H9 (cell line): ENCODE measurements at places on chromosomes 3 and 15.

DNA sequence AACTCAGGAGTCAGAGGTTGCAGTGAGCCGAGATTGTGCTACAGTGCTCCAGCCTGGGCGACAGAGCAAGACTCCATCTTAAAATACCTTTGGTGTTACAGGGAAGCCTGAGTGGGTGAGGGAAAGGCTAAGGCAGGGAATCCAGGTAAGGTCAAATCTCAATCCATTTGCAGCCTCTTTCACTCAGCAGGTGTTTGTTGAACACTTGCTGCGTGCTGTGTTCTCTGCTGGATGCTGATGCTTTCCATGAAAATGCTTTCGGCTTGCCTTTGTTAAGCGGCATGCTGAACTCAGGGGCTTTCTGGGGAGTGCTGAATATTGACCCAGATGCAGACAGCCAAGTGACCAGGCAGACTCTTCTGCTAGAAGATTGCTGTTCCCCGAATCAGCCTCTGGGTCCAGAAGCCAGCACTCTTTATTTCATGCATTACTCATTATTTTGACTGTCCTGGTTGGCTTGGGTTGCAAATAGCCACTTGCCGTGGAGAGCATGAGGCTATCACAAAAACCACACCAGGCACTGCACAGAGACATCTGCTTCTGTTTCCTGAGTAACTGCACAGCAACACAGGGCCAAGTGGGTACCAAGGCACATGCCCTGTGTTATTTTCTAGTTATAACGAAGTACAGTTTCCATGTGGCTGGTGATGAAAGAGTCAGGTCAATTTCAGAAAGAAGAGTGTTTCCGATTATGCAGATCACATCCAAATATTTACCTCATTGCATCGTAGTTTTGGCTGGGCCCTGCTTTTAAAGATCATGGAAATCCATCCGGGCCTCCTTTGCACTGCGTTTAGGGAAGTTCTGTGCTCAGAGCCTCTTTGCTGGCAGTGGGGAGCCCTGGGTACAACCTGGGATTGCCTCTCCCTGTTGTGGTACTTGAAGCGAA lies 88.6 kb downstream of the THSD4 start:
- DNase-seq: peak; percentile 87
- H3K36me3 ChIP-seq: no peaks in the 10 kb centered on the region
- peak overlapping the region; percentile 2 for H3K27ac ChIP-seq
- H3K4me3 ChIP-seq: peak overlapping the region; percentile 59
- H3K4me1 ChIP-seq: peaks cover 20% of the 10 kb centered on the region; the same call in 1 of the 2 replicates

GRCh38 chr15:48426044-48426443 lies 94.8 kb downstream of the DUT start:
- H3K36me3 ChIP-seq: no peaks in the 10 kb centered on the region
- DNase-seq: no peak
- no peaks in the 10 kb centered on the region for H3K27me3 ChIP-seq
- no peak overlapping the region for H3K4me3 ChIP-seq
- no peak overlapping the region for H3K27ac ChIP-seq

DNA sequence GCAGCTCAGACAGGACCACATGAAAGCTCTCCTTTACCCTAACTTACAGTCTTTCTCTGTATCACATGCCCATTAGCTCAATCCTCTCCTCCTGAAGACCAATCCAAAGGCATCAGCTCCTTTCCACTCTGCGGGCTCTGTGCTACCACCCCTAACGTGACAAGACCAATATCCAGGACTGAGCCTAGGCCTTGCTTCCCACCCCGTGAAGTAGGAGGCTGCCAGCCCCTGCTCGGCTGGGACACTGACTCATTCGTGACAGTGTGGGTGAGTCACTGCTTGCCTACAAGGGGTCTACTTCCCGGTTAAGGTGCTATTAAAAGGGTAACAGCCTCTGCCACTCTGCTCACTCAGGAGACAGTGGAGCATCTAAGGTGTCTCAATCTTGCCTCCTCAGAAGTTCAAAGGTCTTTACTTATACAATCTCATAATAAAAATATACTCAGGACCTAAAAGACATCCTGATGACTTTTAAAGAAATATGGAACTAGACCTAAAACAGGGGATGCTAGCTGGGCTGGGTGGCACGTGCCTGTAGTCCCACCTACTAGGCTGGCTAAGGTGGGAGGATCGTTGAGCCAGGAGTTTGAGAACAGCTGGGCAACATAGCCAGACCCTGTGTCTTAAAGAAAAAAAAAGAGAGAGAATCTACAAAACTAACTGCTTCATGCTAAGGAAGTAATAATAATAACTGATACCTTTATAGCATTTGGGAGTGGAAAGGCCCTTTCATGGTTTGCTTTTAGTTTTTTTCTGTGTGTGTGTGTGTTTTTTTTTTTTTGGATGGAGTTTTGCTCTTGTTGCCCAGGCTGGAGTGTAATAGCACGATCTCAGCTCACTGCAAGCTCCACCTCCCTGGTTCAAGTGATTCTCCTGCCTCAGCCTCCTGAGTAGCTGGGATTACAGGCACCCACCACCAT lies 55.0 kb downstream of the TMEM44 start:
- no peaks in the 10 kb centered on the region for H3K36me3 ChIP-seq
- H3K4me3 ChIP-seq: no peak overlapping the region
- H3K4me1 ChIP-seq: no peaks in the 10 kb centered on the region
- no peak for DNase-seq
- no peak overlapping the region for H3K27ac ChIP-seq
- no peaks in the 10 kb centered on the region for H3K27me3 ChIP-seq

DNA sequence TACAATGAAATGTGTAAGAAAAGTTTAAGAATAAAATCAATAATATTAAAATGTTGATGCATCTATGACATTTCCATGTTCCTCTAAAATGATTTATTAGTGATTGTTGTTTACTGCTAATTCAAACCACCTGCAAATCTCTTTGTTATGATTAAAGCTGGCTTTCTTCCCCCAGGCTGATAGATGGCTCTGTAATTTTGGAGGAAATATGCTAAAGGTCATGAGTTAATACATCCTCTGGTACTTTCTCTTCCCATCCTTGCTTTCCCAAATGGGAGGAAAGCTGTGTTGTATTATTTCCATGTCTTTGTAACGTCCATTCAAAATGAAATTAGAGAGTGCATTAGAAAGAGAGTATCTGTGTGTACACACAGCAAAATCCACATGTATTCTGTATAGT lies 139.5 kb upstream of the TMCO5A start:
- no peak for DNase-seq
- no peak overlapping the region for H3K4me3 ChIP-seq
- H3K4me1 ChIP-seq: peaks cover 5% of the 10 kb centered on the region
- no peaks in the 10 kb centered on the region for H3K27me3 ChIP-seq

- no peak overlapping the region for H3K4me3 ChIP-seq
- no peaks in the 10 kb centered on the region for H3K27me3 ChIP-seq
- no peaks in the 10 kb centered on the region for H3K4me1 ChIP-seq
- DNase-seq: no peak
- no peaks in the 10 kb centered on the region for H3K36me3 ChIP-seq
These were observed 59.7 kb upstream of the ANKRD34C start for GRCh38 chr15:79222808-79223207.

- no peak overlapping the region for H3K27ac ChIP-seq
- DNase-seq: no peak
- H3K4me1 ChIP-seq: no peaks in the 10 kb centered on the region
- no peak overlapping the region for H3K4me3 ChIP-seq
- H3K27me3 ChIP-seq: no peaks in the 10 kb centered on the region
These were observed 33.0 kb upstream of the BCL2A1 start for GRCh38 chr15:80003934-80004472.

DNA sequence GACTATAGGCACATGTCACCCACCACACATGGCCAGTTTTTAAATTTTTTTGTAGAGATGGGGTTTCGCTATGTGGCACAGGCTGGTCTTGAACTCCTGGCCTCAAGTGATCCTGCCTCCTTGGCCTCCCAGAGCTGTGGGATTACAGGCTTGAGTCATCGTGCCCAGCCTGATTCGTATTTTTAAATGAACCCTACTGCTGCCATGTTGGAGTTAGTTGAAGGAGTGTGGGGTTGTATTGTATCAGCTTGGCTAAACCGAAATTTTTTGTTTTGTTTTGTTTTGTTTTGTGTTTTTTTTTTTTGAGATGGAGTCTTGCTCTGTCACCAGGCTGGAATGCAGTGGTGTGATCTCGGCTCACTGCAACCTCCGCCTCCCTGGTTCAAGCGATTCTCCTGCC lies 11.8 kb upstream of the ZNF770 start:
- H3K27ac ChIP-seq: no peak overlapping the region
- no peak overlapping the region for H3K4me3 ChIP-seq
- no peaks in the 10 kb centered on the region for H3K36me3 ChIP-seq
- no peak for DNase-seq
- peaks cover 3% of the 10 kb centered on the region; the same call in 1 of the 2 replicates for H3K4me1 ChIP-seq
- H3K27me3 ChIP-seq: no peaks in the 10 kb centered on the region
